ENCODE measurements at places on chromosomes 6 and 20.

DNA sequence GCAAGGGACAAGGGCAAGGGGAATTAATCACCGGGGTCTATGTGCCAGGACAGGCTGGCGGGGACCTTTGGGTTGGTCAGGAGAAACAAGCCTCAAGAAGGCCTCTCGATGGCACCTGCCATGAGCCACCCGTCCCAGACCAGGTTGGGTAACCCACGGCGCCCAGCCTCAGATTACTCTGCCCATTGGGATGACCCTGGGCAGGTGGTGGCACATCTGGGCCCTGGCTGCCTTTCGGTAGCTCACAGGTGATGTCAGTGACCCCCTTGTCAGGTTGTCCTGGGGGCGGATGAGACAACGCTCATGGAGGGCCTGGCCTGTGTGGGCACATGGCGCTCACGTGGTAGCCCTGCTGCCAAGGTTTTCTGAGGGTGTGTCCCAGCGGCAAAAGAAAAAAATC is 152.2 kb downstream of the SYCP2 start:
- no peak for DNase-seq

- DNase-seq, result no peak
Measured at GRCh38 chr6:27911956-27912446, at the start of gene OR2B2. Gene OR2B2 (minus strand): TSS chr6:27912396. CDS start chr6:27912319, 77 bp downstream.

- peak; percentile 60 for DNase-seq
Measured at GRCh38 chr6:42898891-42899361, 16.9 kb upstream of the PTCRA start.

DNA sequence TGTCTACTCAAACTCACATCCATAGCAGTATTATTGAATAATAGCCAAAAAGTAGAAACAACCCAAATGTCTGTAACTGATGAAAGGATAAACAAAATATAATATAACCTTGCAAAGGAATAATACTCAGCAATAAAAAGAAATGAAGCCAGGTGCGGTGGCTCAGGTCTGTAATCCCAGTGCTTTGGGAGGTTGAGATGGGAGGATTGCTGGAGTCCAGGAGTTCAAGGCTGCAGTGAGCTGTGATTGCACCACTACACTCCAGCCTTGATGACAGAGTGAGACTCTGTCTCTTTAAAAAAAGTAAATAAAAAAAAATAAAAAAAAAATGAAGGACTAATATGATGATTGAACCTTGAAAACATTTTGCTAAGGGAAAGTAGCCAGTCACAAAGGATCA is 22.1 kb upstream of the KIF16B start:
- DNase-seq, result no peak

GRCh38 chr6:162344646-162345010 is 382.9 kb downstream of the PRKN start:
- no peak for DNase-seq

DNA sequence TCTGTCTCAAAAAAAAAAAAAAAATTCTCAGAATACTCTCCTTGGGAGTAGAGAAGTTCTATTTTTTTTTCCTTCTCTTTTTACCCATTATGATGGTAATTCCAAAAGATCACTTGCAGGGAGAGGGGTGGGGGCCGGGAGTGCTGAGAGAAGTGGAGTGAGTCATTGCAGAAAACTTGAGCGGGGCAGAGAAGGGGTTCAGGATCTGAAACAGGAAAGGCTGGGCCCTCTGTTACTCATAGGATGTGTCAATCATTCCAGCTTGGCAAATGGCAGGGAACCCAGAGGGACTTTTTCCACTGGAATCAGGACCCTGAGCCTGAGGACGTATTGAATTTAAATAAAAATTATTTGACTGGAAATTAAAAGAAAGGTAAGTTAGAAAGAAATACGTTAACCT is 111.4 kb upstream of the ARMC2 start:
- DNase-seq, result no peak

GRCh38 chr20:32702706-32703425 is 29.1 kb upstream of the C20orf203 start:
- peak; percentile 52 for DNase-seq
